ENCODE measurements at places on chromosomes 11 and 22. TPM values are rescaled to one million over a fixed set of nuclear protein-coding genes. Genes with fewer than 3 reads are reported as not detected.

- no peak for DNase-seq
- H3K27ac ChIP-seq, result no peak overlapping the region
- H3K27me3 ChIP-seq, result peaks cover 2% of the 10 kb centered on the region
Observed at GRCh38 chr11:98545544-98546175, 475.1 kb upstream of the CNTN5 start.

The DEFB131B gene
- polyA plus RNA-seq, result not detected

The SYT9 gene
- polyA plus RNA-seq, result not detected

DNA sequence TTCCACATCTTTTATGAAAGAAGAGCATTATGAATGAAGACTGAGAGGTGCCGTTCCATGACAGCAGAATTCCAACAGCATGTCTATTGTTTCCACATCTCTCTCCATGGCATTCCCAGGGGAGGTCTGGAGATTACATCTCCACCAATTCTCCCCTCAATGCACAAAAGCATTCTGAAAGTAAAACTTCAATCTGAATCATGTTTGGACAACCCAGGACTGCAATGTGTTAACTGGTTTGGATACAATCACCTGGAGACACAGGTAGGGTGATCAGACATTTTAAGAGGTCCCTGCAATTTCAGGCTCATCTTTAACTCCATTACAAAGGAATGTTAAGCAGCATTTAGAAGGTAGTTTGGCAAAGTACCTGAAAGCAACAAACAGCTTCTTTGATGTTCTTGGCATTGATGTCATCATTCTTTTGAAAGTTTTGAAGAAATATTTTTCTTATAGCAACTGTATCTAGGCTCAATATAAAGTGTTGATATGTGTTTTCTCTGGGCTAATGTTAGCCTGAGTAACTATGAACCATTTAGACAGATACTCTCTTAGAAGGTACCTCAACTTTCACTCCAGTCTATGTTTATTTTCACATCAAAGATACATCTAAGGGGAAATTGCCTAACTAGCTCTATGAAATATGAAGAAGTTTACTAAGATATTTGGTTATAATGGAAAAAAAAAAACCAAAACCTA lies 181.4 kb upstream of the MTMR2 start:
- H3K4me3 ChIP-seq, result no peak overlapping the region
- H3K36me3 ChIP-seq, result no peaks in the 10 kb centered on the region
- H3K4me1 ChIP-seq, result no peaks in the 10 kb centered on the region
- no peak for DNase-seq
- H3K27me3 ChIP-seq, result no peaks in the 10 kb centered on the region

The OR6T1 gene
- polyA plus RNA-seq, result not detected

DNA sequence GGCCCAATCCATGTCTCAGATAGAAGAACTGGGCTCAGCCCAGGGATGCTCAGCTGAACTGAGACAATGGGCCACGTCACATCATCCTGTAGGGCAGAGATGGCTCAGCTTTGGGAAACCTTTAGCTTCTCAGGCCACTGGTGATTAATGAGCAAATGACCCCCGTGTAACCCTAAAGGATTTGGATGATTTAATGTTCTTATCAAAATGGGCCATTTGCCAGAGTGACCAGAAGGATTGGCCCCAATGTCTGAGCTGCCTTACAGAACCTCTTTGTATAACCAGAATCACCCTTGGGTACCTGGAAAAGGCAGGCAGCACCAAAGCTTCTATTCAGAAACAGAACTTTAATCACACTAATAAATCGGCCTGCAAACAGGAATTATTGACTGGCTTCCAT lies 73.7 kb downstream of the ABTB2 start:
- H3K4me3 ChIP-seq, result no peak overlapping the region
- no peak overlapping the region for H3K27ac ChIP-seq
- no peaks in the 10 kb centered on the region for H3K4me1 ChIP-seq
- H3K36me3 ChIP-seq, result no peaks in the 10 kb centered on the region
- DNase-seq, result no peak
- H3K27me3 ChIP-seq, result no peaks in the 10 kb centered on the region

DNA sequence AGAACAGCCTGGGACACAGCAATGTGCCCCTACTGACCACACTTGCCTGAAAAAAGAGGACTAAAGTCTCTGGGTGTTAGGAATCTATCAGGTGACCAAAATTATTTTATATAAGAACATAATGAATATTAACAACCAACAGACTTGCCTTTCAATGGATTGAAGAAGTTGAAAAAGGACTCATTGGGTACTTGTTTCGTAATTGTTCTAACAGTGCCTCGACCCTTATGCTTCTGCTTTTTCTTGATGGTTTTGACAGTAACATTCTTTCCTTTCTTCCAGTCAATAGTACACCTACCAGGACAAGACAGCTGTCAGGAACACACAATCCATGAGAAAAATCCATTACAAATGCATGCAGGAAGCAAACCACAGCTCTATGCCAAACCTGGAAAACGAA lies 29.0 kb upstream of the PHLDA2 start:
- H3K27me3 ChIP-seq, result peaks cover 2% of the 10 kb centered on the region
- no peak overlapping the region for H3K4me3 ChIP-seq
- peaks cover 10% of the 10 kb centered on the region for H3K4me1 ChIP-seq
- peaks cover 50% of the 10 kb centered on the region for H3K36me3 ChIP-seq

DNA sequence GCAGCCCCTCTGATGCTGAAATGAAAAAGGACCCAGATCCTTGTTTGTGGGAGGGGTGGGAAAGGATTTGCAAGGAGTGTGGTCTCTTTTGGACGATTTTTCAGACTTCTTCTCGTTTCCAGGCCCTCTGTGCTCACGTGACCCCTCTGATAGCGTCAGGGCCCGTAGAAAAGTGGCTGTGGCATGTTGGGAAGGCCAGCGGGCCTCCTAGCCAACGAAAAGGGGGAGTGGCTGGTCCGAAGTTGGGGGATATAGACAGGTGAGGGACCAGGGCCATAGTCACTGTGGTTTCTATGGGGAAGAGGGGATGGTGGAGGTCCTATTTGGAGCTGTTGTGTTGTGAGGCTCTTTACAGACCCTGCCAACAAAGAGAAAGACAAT lies 6.6 kb downstream of the PARVB start:
- peaks cover 20% of the 10 kb centered on the region for H3K4me1 ChIP-seq
- no peak overlapping the region for H3K4me3 ChIP-seq
- DNase-seq, result no peak
- no peaks in the 10 kb centered on the region for H3K36me3 ChIP-seq
